ENCODE measurements at places on chromosomes 1 and 21.
A peak's percentile ranks its signal among the peaks of the same experiment; 100 is the strongest.

DNA sequence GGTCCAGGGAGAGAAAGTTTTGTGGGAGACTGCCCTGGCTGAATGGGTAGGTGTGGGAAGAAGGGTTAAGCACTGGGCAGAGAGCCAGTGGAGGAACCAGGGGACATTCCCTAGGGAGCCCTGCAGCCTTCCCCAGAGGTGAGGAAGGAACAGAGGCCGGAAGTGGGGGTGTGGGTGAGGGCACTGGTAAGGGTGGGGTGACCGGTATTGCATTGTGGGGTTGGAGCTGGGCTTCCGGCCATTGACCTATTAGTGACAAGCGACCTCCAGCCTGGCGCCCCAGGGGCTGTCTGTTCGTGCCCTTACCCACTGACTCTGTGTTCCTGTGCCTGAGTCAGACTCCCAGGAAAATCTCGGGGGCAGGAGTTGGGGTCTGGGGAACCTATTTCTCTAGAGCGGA is 3.5 kb upstream of the TSPAN1 start:
- DNase-seq: no peak

DNA sequence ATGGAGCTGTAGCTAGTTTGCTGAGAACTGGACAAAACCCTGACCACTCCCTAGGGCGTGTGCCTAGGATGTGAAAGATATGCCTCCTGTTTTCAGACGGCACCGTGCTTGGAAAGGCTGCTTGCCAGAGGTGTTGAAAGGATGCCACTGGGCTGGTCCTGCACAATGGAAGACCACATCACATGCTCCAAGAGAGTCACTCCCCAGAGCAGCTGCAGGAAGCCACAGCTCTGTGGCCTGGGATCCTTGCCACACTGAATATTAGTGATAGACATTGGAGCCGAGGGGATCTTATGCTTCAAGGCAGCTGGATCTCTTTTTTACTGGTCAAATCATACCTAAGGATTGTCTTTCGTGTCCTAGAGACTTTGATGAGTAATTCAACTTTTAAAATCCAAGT is 6.6 kb upstream of the APP start:
- DNase-seq: no peak

GRCh38 chr1:170856455-170856854 is 78.9 kb upstream of the MROH9 start:
- no peak for DNase-seq

- DNase-seq: no peak
Measured at GRCh38 chr1:168945870-168946269, 160.6 kb upstream of the ATP1B1 start.

- DNase-seq: no peak
Measured at GRCh38 chr1:182054698-182055326, 6.7 kb downstream of the ZNF648 start.

GRCh38 chr21:28099001-28099705 is 893.5 kb downstream of the LTN1 start:
- DNase-seq: peak; percentile 26

DNA sequence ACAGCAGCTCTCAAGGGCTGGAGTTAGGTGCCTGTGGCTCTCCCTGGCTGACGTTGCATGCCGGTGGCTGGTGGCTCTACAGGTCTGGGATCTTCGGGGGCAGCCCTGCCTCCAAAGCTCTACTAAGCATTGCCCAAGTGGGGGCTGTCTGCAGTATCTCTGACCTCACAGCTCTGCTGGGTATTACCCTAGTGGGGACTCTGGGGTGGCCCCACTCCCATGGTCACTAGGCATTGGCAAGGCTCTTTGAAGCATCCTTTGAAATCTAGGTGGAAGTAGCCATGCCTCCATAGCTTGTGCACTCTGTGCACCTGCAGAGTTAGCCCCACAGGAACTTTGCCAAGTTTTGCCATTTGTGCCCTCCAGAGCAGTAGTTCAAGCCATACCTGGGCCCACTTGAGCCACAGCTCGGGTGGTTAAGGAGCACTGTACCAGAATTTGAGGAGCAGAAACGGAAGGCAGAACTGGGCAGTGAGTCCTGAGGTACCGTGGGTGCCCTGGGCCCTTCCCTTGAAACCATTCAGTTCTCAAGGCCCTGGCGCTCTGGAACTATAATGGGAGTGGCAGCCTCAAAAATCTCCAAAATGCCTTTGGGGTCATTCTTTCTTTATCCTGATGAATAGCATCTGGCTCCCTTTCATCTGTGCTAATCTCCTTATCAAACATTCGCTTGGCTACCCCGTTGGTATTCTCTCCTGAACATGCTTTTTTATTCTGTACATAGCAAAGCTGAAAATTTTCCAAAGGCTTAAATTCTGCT is 15.4 kb downstream of the GJA4 start:
- DNase-seq: no peak

GRCh38 chr1:246724016-246724730 is at the start of gene SCCPDH:
TSS of gene SCCPDH (plus strand) at chr1:246724409. CDS start at chr1:246724423, 14 bp downstream.
- DNase-seq: no peak

- DNase-seq: no peak
Measured at GRCh38 chr1:171736196-171736595, 5.7 kb downstream of the VAMP4 start.

DNA sequence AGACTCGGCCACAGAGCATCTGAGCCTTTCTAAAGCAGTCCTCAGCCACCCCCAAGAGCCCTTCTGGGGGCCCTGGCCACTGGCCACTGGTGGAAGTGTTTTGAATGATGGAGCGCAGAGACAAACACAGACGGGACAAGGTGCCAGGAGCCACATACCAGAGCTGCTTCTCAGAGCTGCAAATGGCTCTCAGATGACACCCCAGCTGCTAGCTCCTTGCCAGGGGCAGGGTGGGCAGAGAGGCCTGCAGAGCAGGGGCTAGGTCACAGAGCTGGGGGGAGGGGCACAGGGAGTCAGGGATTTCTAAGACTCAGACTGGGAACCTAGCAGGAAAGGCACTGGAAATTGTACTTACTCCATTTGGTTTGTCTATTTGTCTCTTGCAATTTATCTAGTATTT is 30.4 kb downstream of the KCNN3 start:
- no peak for DNase-seq

- DNase-seq: no peak
Measured at GRCh38 chr1:159755451-159756007, 25.2 kb upstream of the DUSP23 start.

DNA sequence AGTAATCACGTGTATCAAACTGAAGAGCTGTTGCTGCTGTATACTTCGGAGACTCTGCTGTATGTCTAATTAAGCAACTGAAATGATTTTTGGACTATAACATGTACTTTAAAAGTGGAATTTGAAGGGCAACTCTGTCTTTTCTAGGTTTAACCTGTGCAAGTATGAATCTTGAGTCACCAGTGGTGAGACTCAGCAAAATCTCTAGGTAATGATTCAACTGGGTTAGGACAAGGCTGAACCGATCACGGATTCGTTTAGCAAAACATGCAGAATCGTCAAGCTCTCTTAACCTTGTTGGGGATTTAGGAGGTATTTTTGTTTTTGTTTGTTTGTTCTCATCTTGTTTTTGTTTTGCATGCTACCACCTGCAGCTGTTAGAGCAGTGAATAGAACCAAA is 149.6 kb downstream of the CYYR1 start:
- no peak for DNase-seq

DNA sequence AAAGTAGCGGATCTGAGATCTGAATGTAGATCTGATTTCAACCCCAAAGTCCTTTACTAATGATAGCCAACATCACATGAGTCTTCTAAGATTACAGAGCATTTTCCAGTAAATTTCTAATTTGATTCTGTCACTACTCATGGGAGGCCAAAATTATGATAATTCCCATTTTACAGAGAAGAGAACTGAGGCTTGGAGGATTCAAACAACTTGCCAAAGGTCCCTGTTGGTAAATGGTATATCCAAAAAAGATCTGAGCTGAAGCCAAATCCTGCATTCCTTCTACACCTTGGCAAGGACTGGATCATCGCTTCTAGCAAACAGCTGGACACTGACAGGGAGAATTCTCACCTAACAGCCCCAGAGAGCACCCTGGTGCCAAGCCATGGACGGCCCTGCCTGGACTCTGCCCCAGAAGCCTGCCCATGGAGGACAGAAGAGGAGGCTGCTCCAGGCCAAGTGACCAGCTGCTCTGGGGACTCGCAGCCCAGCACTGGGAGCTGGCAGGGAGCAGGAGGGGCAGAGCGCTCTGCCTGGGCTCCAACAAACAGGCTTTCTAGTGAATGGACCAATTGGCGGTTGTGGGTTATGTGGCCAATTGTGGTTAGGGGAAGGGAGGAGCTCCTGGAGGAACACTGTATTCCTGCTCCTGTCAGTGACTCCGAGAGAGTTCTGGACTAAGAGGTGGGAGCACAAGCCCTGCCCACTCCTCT is 6.4 kb upstream of the CSF1 start:
- no peak for DNase-seq

DNA sequence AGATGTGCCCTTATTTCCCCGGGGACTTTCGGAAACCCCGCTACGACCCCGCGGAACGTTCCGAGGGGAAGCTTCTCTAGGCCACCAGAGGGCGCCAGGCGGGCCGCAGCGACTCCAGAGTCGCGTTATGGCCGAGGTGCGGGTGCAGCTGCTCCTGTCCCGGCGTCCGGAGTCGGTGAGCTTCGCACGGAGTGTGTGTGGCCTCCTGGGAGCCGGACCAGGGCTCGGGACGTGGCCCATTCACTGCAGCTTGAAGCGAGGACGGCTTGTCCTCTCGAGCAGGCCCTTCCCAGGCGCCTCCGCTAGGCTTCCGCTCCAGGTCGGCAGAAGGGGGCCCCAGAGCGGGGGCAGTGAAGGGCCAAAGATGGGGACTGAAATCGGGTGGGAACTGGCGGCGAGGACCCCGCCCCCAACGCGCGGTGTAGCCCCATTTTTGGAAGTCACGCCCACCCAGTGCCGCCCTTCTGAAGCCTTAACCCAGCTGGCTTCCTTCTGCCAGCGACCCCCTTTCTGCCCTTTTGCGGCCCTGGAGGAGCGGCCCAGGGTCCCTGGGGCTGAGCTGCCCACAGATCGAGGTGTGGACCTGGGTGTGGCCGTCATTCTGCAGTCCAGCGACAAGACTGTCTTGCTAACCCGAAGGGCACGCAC is at the start of gene NUDT17:
Gene NUDT17 (plus strand): TSS at position 117 of the 648 bp plus-strand sequence. CDS start 11 bp downstream, at position 128.
- DNase-seq: no peak

DNA sequence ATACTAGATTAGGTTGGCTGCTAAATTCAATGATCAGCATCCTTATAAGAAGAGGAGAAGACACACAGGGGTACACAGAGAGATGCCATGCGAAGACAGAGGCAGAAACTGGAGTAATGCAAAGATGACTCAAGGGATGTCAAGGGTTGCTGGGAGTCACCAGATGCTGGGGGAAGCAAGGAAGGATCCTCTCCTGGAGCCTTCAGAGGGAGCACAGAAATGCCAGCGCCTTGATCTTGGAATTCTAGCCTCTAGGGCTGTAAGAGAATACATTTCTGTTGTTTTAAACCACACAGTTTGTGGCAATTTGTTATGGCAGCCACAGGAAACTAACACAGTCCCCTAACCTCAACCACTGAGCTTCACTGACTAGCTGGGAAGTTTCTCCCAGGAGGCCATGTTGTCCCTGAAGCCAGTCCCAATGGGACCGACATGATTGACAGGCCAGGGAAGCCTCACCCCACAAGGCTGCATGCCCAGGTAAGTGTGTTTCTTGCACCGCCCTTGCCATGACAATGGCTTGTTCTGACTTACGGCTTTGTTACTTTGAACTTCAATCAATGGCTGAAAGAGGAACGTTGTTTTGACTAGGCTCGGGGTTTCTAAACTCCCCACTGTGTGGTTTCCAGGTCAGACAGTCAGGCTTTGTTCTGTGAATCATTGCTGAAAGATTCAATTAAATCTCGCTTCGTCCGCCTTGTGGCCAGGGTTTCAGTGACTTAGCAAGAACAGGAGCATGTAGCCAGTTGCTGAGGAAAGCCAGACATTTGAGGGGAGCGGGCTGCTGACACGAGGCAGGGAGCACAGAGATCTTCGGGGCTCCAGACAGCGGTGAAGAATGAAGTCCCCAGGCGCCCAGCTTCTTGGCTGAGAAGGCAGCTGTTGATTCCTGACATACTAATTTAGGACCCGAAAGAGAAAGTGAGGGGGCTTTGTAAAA is 62.3 kb downstream of the RUNX1 start:
- DNase-seq: no peak

DNA sequence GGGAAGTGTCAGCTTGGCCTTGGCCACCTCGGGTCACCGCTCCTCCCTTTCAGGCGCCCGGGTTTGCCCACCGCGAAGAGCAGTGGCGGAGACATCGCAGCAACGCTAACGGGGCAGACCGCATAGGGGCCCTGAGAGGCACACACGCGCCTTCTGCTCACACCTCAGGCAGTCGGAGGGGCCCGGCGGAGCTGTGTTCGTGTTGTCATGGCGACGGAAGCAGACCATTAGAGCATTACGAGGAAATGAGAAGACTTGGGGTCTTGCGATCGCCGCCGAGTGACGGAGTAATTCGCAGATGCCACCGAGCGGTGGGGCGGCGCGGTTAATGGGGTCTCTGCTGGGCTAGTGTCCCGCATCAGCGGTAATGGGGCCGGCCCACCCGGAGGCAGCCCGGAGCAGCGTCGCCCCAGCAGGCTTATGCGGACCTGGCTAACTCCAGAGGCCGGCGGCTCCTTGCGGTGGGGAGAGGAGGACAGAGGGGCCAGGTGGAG is 144.1 kb downstream of the TNR start:
- no peak for DNase-seq

- no peak for DNase-seq
Measured at GRCh38 chr1:37478451-37478881, 4.1 kb downstream of the ZC3H12A start.

DNA sequence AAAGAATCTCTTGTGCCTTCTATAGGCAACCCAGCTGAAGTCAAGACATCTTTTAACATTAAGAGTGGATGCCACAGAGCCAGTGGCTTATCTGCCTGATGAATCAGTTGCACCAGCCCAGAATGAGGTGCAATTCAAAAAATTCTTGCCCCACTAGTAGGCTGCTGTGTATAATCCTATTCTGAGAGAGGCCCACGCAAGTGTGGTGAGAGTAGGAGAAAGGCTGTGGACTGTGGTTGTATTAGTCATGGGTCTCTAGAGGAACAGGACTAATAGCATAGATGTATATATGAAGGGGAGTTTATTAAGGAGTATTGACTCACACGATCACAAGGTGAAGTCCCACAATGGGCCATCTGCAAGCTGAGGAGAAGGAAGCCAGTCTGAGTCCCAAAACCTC is 216.4 kb downstream of the LTN1 start:
- no peak for DNase-seq

DNA sequence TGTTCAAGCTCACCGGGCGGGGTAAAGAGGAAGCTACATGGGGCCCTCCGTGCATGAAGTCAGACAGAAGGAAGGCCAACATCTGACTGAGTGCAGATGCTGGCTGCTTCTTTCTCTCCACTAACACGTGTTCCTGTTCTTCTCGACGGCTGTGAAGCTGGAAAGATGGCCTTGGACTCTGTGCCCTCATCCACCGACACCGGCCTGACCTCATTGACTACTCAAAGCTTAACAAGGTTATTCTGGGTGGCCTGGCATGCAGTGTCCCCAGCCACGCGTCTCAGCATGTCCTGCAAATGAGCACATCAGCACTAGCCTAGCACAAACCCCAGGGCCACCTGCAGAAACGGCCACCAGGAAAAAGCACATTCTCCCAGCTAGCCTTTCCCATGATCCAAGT is 41.2 kb downstream of the ACTN2 start:
- no peak for DNase-seq

DNA sequence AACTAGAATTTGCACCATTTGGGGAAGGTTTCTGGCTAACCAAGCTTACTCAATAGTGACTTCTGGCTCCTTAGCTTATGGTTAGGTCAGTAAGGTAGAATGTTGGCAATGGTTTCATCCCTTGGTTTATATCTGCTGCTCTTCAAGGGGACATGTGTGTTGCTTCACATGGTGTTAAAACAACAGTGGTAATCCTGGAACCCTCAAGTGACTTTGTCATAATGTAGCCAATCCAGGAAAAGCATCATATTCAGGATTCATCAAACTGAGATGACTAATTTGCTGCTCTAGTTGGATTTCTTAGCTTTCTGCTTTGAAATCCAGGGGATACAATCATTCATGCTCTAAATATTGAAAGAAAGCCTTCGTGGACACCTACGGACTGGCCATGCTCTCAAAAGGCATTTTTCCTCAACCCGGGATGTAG is 108.7 kb downstream of the RGL1 start:
- DNase-seq: no peak
